AML-193 (cell line): ENCODE measurements at places on chromosomes 1 and 21.
A peak's percentile ranks its signal among the peaks of the same experiment; 100 is the strongest.

DNA sequence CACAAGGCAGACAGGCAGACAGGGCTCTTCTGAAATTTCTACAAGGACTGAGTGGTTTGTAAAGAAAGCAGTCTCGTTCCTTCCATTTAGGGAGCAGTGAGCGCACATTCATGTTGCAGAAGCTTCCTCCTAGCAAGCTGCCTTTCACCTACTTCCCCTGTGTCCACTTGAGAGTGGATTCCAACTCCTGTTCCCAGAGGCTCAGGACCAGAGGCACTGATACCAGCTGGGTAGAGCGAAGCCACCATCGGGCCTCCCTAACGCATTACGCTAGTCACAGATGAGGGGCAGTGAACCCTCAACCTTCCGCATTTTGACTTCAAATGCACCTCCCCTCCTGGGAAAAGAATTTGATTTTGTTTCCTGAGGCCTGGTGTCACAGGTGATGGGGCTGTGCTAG, 215.8 kb downstream of the SIPA1L2 start:
- DNase-seq = no peak

GRCh38 chr1:145690587-145691558, 16.3 kb downstream of the PDZK1 start:
- no peak for DNase-seq

DNA sequence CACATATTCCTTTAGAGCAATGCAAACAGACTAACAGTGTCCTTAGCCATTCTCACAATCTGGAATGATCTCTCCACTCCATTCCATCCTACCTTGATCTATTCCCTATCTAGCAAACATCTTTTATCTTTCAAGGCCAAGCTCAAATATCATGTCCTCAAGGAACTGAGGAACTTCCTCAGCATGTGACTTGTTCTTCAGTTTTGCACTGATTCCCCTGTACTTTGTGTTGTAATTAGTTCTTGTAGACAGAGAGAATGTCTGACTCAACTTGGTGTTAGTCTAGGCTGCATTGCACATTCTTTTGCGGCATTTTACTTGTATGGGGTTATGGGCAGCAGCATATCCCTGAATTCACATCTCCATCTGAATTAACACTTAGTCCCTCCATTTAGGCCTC, 31.5 kb upstream of the GJA5 start:
- DNase-seq = no peak

DNA sequence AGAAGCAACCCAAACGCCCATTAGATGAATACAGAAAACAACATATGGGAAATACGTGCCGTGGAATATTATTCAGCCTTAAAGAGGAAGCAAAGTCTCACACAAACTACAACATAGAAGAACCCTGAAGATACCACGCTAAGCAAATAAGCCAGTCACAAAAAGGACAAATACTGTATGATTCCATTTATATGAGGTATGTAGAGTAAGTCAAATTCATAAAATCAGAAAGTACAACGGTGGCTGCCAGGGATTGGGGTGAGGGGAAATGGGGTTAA, 54.2 kb downstream of the SIPA1L2 start:
- no peak for DNase-seq

DNA sequence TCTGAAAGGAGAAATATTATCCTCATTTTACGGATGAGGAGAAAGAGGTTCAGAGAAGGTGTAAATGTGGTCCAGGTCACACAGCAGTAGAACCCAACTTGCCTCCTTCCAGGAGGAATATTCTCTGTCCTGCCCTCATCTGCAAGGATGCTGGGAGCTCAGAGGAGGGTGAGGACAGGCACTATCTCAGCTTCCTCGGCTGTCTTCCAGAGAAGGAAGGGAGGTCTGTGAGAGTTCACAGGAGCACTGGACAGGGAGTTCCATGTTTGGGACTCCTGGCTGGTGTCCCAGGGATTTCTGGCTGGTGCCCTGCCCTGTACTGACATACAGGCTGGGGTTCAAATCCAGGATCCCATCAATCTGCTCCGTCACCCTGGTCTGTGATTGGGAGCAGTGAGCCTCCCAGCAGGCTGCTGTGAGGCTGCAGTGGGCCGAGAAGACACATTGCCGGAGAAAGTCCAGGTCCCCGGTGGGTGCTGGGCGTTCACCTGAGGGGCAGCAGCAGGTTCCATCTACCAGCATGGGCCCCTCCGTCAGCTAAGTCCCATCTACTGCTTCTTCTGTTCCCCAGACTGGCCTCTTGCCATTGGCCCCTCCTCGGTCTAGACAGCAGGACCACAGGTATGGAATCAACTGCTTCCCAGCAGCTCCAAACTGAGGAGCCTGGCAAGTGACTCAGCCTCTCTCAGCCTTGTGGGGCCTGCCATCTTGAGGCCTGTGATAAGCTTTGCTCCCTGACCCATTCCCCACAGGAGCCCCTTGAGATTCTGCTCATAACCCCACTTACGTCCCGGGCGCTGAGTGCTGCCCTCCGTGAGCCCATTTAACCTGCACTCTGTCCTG, 8.5 kb upstream of the BSND start:
- DNase-seq = no peak

GRCh38 chr21:22297575-22297974, 1299.4 kb downstream of the NCAM2 start:
- DNase-seq = no peak

- DNase-seq = no peak
Measured at GRCh38 chr21:43866260-43866629, 1.2 kb downstream of the AGPAT3 start.

DNA sequence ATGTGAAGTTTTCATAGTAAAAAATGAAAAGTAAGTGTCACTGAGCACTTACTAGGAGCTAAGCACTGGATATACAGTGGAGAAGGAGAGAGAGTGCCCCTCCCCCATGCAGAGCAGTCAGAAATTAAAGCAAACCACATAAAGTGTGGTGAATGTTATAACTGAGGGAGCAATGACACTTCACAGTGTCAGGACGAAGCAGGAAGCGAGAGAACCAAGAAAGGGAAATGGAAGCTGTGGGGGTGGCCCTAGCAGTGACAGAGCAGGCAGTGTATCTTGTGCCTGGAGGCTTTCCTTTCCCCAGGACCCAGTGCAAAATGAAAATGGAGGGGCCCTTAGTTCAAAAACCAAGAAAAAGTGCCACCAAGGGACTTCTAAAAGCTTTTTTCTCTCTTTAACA, 21.5 kb upstream of the RCAN3 start:
- DNase-seq = peak; percentile 39

DNA sequence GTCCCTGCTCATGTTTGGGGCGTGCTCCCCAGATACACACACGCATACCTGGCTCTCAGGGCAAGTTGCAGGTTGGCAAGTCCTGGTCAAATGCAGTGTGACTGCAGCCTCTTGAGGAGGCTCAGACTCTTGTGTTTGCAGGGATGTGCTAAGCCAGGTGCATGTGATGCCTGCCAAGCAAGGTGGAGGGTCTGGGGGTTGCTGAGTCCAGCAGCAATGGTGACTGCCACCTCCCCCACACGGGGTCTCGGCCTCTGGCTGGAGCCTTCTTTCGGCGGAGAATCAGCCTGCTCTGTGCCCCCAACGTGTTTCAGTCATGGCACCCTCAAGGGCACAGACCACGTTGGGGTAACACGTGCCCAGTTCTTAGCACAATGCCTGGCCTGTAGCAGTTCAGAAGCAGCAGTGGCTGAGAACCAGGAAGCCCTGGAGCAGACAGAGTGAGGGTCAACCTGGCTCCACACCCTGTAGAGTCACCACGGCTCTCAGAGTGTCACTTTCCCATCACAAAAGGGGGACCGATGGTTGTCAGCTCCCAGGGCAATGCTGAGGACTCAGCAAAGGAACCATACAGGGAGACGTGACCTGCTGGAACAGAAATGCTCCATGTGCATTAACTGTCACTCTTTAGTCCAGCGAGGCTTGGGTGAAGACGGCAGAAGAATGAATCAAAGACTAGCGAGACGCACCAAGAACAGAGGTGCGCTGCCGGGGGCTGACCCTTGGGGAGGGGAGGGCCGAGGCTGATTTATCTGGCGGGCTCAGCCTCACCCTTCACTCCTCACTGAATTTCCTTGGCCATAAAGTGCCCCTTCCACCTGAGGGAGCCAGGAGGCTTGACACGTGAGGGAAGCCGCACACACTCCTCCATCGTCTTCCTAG, 109.0 kb downstream of the PGBD5 start:
- DNase-seq = no peak

DNA sequence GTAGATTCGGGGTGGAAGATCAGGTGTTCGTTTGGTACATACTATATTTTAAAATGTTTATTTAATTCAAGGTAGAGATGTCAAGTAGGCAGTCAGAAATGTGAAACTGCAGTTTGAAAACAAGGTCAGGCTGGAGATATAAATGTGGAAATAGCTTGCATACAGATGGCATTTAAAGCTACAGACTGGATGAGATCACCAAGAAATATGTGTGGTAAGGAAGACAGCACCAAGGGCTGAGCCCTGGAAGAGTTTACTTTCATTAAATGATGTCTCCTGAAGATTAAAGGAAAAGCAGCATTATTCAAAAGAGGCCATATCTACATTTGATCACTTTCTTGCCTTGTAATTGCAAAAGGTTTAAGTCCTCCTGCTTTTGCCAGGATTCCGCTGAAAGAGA, 271.3 kb downstream of the PTBP2 start:
- no peak for DNase-seq

GRCh38 chr1:55993646-55994318, 585.6 kb downstream of the PLPP3 start:
- no peak for DNase-seq

- DNase-seq = no peak
Measured at GRCh38 chr1:156400191-156400935, 31.4 kb downstream of the RHBG start.

DNA sequence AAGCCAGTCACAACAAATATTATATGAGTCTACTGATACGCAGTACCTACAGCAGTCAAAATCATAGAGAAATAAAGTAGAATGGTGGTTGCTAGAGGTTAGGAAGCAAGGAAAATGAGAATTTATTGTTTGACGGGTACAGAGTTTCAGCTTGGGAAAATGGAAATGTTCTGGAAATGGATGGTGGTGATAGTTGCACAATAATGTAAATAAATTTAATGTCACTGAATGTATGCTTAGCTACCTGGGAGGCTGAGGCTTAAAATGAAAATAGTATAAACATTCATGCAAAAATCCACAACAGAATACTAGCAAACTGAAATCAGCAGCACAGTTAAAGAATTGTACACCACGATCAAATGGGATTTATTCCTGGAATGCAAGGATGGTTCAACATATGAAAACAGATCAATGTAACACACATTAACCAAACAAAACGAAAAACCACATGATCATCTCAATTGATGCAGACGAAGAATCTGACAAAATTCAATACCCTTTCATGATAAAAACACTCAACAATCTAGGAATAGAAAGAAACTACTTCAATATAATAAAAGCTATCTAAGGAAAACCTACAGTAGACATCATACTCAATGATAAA, 10.7 kb downstream of the TUT4 start:
- no peak for DNase-seq

DNA sequence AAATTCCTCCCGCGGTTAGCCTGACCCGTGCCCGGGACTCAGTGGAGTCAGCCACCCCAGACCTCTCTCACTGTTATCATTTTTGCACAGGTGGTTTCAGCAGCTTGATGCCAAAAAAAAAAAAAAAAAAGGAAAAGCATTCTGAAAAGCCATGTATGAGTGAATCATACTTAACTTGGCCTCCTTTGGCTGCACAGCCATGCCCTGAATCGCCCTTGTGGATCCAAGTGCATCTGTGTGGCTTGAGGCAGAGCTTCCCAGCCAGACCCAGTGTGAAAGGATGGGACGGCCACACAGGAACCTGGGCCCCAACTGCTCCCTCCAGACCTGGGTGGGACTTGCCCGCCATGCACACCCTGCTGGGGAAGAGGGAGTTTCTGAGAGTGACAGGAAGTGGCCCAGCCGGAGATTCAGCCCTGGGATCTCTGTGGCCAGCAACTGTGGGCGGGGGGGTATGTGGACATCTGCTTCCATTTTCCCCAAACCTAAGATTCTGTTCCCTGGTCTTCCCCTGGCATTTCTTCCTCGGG, 8.6 kb downstream of the YBEY start:
- no peak for DNase-seq

DNA sequence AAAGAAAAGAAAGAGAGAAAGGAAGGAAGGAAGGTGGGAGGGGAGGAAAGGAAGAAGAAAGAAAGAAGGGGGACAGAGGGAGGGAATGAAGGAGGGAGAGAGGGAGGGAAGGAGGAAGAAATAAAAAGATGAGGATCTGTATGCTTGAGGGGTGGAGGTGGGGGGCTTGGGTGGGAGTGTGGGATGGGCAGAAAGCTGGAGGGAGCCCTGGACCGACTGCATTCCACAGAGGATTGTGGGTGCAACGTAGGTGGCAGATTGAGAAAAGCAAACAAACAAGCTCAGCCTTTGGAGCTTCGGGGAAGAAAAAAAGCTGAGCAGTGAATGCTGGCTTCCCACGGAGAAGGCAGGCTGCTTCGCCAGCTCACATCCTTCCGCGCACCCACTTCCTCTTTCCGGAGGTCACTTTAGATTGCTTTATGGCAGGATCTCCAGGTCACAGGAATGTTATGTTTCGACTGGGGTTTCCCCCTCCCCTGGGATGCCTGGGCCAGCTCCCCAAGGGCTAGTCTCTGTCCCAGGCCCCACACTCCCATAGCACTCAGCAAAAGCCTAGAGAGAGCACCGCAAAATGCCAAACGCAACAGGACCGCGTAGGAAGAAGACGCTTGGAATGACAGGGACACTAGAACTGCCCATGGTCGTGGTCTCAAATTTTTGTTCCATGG, 20.7 kb upstream of the LGALS8 start:
- DNase-seq = peak; percentile 27

- no peak for DNase-seq
Measured at GRCh38 chr1:215792446-215792845, 225.3 kb downstream of the KCTD3 start.

DNA sequence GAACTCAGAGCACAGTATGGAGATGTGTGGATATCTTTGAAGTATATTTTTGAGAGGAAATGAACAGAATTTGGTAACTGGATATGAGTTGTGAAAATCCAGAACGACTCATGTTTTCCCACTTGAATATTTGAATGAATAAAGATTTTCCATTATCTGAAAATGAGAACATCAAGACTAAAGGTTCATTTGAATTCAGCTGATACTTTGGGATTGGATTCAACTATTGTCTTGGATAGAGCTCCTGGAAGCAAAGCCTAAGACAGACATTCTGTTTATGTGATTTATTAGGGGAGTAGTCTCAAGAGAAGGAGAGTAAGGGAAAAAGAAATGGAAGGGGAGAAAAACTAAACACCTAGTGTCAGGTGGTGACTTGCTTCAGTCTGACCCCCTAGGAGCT, 256.0 kb upstream of the LYPLAL1 start:
- no peak for DNase-seq

DNA sequence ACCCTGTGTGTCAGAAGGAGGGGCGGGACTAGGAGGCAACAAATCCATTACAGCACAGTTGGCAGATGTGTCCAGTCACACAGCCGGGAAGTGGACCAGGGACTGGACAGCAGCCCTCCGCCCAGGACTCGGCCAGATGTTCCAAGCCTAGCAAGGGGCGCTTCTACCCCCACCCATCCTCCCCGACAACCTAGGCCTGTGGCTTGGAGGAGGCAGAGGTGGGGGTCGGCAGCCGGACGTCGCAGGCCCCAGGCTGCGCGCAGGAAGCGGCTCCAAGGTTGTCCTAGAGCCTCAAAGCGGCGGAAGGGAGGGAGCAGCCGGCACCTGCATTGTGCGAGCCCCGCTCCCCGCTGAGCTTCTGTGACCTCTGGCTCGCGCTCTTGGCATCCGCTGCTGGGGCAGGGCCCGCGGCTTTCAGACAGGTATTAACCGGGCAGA, 20.6 kb upstream of the MYCL start:
- DNase-seq = no peak
